Activated CD4-positive, alpha-beta T cell treated with anti-CD3 and anti-CD28 coated beads, Interleukin-2, Interleukin-4, amounts not matched to agents 100 ng/mL and 50 ng/mL, durations not matched to agents 16 hours and 8 hours (primary cell): ENCODE measurements at places on chromosomes 2 and 18.

DNA sequence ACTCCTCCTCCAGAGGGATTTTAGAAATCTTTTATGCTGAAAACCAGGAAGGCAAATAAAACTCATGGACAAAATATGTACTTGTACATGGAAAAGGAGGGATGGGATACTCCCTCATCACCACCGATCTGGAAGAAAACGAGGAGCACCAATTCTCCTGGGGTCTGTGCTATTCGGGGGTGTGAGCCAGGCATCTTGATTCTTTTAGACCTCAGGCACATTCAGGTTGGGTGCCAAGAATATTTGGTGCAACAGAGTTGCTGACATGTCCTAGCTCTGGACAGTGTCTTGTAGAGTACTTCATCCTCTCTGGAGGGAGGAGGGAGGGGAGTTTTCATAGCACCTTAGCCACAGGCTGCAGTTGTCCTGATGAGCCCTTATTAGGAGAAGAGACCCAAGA, 163.0 kb downstream of the PRKCE start:
- no peak for DNase-seq

- DNase-seq: no peak
Observed at GRCh38 chr2:191701696-191702095, 23.8 kb downstream of the NABP1 start.

DNA sequence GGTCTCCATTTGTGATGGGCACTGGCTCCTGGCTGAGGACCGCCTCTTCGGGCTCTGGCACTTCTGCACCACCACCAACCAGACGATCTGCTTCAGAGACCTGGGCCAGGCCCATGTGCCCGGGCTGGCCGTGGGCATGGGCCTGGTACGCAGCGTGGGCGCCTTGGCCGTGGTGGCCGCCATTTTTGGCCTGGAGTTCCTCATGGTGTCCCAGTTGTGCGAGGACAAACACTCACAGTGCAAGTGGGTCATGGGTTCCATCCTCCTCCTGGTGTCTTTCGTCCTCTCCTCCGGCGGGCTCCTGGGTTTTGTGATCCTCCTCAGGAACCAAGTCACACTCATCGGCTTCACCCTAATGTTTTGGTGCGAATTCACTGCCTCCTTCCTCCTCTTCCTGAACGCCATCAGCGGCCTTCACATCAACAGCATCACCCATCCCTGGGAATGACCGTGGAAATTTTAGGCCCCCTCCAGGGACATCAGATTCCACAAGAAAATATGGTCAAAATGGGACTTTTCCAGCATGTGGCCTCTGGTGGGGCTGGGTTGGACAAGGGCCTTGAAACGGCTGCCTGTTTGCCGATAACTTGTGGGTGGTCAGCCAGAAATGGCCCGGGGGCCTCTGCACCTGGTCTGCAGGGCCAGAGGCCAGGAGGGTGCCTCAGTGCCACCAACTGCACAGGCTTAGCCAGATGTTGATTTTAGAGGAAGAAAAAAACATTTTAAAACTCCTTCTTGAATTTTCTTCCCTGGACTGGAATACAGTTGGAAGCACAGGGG, 5.5 kb downstream of the TMEM37 start:
- DNase-seq: no peak

GRCh38 chr2:79235135-79235534, 75.6 kb upstream of the REG3A start:
- DNase-seq: no peak

- no peak for DNase-seq
Observed at GRCh38 chr2:166088634-166089033, 39.2 kb downstream of the SCN1A start.

DNA sequence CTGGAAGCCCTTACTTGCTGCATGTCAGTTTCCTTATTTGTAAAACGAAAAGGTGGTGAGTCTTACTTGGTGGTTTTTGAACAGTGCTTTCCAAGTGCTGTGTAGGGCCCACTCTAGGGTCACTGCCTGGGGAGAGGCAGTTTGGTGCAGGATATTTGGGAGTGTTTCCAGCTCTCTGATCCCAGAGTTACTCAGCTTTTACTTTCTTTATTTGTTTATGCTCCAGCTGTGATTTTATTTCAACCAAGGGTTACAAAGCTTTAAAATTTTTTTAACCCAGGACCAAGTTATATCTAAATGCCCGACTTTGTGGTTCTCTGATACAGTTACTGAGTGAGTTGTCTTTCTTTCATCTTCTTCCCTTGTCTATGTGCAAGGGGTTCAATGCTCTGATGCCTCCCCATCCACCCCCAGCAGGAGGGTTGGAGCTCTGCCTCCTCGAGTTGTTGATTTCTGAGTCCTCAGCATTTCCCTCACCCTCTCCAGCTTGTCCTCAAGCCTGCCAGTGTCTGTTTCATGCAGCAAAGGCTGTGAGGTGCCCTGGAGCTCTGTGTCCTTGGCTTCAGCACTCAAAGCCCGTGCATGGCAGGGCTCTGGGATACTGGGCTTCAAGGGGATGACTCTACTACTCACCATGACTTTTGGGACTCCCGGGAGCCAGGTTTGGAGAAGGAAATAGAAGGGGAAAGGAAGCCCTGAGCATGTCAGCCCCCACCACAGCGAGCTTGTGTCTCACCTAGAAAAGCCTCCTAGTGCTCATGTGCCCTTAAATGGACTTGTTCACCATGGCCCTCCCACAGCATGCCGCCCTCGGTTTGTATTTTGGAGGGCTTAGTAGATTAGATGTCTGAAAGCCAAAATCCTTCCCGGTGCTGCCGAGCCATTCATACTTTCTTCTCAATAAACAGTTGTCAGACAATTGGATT, 236.8 kb downstream of the SETBP1 start:
- no peak for DNase-seq

DNA sequence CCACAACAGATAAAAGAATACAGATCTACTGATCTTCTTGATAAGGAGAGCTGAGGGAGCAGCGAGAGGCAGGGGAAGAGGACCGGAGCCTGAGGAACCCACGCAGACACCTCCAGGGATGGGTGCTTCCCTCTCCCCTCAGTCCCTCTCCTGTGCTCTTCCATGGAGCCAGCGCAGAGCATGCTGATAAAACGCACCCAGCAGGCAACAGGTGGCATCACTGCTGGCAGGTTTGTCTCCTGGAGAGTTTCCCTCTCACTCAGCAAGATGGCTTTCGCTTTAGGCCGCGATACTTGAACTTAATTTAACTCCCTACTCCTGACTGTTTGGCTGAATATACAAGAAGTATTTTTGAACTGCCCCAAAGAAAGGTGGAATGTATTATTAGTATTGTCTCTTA, 163.0 kb upstream of the REV1 start:
- DNase-seq: no peak

GRCh38 chr2:69608109-69608508, 35.4 kb downstream of the AAK1 start:
- no peak for DNase-seq

GRCh38 chr2:75146606-75147332, 52.6 kb downstream of the TACR1 start:
- no peak for DNase-seq

GRCh38 chr2:142834021-142834420, 43.4 kb upstream of the KYNU start:
- no peak for DNase-seq

- DNase-seq: no peak
Observed at GRCh38 chr2:177596866-177597265, 204.3 kb downstream of the AGPS start.

GRCh38 chr2:16211341-16211740, 271.0 kb downstream of the MYCN start:
- no peak for DNase-seq

DNA sequence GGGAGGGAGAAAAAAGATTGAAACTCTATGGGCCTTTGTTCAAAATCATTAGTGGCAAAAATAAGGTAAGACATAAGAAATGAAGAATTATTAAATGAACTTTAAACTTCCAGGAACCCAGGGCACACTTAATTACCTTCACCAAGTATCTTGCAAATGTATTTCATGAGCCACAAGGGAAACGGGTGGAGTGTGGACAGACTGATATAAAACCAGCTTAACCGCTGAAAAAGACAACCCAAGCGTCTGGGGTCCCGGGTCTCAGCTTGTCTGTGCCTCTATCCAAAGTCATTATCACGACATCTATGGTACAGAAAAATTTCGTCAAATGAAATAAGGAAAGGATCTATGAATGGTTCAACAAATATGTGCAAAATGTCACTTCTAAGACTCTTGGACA, 13.9 kb upstream of the MBOAT2 start:
- no peak for DNase-seq

DNA sequence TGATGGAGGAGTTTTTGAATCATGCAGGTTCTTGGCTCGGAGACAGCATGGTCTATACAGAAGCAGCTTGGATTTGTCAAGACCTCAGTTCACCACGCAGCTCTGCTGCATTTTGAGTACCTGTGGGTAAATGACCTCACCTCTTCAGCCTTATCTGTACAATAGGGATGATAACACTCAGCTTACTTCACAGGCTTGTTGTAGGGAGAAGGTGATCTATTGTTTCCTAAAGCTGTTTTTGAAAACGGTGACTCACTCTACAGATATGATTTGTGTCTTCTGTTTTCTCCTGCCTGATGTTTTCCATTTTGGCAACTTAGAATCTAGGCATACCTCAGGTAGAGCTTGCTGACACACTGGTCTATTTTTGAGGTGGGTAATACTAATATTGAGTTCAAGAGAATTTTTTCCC, 80.3 kb downstream of the FMNL2 start:
- peak; percentile 67 for DNase-seq

DNA sequence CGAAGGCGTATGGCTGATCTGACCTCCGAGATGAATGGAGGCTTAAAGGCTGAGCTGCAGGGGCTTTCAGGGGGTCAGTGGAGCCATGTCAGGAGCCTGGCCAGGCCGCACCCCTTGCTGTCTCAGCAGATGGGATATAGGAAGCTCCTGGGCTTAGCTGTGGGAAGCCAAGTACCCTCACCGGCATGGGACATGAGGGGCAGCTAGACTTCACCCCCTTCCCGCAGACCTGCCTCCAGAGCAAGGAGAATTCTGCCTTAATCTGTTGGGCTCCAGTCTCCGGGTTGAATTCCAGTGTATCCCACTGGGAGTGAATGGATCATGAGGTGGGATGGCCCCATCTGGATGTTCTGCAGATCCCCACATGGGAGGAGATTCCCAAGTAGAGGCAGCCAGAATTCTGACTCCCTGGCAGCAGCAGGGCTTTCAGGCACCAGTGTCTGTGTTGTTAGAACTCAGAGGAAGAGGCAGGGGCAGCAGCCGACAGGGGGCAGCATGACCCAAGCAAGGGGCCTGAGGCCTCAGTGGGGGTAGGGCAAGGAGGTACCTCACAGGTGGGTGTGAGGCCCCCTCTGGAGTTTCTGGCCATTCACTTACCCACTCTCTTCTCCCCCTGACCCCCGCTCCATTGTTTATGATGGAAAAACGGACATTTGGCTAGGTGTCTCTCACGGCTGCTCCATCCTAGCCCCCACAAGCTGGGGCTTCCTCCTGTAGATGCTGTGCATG, 19.1 kb downstream of the CAPG start:
- peak; percentile 62 for DNase-seq

- DNase-seq: no peak
Observed at GRCh38 chr18:32237049-32237448, 47.2 kb downstream of the MEP1B start.

DNA sequence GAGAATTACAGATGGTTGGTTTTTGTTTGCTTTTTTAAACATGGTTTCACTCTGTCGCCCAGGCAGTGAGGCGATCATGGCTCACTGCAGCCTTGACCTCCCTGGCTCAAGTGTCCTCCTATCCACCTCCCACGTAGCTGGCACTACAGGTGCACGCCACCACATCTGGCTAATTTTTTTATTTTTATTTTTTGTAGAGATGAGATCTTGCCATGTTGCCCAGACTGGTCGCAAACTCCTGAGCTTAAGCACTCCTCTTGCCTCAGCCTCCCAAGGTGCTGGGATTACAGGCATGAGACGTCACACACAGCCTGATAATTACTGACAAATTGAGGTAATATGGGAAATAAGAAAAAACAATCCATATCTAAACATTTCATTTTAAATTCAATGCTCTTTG, 110.5 kb upstream of the ZSWIM2 start:
- no peak for DNase-seq

- no peak for DNase-seq
Observed at GRCh38 chr2:170643346-170643745, 71.8 kb upstream of the SP5 start.

- DNase-seq: no peak
Observed at GRCh38 chr2:162994718-162995117, 156.2 kb upstream of the KCNH7 start.

DNA sequence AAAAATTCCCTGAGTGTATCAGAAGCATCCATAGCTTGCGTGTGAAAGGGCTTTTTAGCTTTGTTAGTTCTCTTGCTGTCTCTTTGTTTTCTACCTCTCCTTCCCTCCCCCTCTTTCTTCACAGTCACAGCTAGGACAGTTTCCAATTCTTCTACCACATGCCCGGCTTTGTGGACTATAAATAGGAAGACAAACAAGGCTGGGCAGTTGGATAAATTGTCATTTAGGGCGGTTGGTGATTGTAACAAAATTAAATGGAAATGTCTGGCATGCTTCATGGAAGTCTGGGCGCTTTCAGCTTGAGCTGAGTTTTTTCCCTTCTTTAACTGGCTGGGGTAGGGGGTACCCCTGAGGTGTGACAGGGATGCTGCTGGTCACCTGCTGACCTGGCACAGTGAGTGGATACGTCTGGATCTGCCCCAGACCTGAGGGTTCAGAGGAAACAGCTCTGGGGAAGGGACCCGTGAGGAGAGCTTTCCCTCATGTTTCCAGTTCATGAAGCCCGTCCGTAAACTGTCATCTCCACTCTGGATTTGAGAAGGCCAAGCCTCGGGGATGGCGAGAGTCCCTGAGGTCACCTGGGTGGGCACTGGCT, 29.0 kb upstream of the GIGYF2 start:
- no peak for DNase-seq

DNA sequence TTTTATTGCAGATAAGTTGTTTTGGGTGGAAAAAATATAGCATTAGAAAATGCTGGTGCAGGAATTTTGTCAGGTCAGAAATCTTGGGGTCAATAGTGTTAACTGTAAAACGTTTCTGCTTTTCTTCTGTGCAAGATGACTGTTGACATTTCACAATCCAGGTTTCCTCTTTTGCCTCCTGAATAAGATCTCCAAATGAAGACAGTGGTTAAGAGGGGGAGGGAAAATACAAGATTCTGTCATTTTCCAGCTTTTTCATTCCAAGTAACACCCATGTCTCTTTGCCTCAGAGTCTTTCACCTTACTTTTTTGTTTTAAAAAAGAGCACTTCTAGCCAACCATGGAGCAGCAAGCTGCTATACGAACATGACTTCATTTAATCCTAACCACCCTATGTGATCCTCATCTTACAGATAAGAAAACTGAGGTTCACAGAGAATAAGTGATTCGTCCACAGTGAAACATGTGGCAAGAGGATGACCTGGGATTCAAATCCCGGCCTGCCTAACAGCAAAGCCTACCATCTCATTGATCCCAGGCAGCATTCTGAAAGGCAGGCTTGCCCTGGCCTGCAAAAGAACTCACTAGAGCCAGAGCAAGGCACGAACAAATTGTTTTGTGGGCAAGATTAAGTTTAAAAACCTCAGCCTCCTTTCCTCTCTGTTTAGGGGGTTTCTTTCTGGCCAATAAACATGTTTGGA, 3.0 kb downstream of the PLEK start:
- no peak for DNase-seq

GRCh38 chr2:184425083-184425482, 173.2 kb upstream of the ZNF804A start:
- DNase-seq: no peak

GRCh38 chr2:167157523-167157922, 269.2 kb downstream of the XIRP2 start:
- no peak for DNase-seq

GRCh38 chr2:201532686-201533304, 81.3 kb downstream of the STRADB start:
- peak; percentile 86 for DNase-seq

- DNase-seq: no peak
Observed at GRCh38 chr2:167134381-167135072, 246.2 kb downstream of the XIRP2 start.

GRCh38 chr2:179746981-179747380, 114.4 kb downstream of the ZNF385B start:
- no peak for DNase-seq
